ENCODE measurements at places on chromosomes 6 and 20.

GRCh38 chr6:38796006-38796405 is 80.9 kb downstream of the DNAH8 start:
- DNase-seq, result no peak

GRCh38 chr20:36181934-36182603 is 27.5 kb downstream of the EPB41L1 start:
- DNase-seq, result no peak

GRCh38 chr6:6177754-6178153 is 142.7 kb downstream of the F13A1 start:
- DNase-seq, result no peak

DNA sequence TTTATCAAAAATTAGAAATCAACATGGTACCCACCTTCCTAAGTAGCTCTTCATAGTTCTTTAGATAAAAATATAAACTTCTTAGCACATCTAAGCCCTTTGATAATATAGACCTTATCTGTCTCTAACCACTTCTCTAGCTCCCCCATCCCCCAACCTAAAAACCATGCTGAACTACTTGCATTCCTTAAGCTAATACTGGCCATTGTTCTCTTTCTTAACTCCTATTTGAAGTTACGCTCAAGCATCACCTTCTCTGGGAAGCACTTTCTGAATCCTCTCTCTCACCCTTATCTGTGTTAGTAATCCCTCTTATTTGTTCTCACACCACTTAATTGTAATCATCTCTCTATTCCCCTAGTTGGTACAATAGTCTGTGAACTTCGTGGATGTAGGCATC is 153.0 kb downstream of the PHF3 start:
- DNase-seq, result no peak

- DNase-seq, result no peak
Observed at GRCh38 chr20:14375416-14375985, 38.1 kb upstream of the FLRT3 start.

Measured in GM12891 (cell line).